ENCODE measurements at places on chromosomes 2 and 18.
A peak's percentile ranks its signal among the peaks of the same experiment; 100 is the strongest.

- no peak for DNase-seq
Observed at GRCh38 chr18:59026831-59027410, 112.8 kb upstream of the SEC11C start.

GRCh38 chr2:111042772-111043771 lies 77.6 kb upstream of the BCL2L11 start:
- peak; percentile 46 for DNase-seq

DNA sequence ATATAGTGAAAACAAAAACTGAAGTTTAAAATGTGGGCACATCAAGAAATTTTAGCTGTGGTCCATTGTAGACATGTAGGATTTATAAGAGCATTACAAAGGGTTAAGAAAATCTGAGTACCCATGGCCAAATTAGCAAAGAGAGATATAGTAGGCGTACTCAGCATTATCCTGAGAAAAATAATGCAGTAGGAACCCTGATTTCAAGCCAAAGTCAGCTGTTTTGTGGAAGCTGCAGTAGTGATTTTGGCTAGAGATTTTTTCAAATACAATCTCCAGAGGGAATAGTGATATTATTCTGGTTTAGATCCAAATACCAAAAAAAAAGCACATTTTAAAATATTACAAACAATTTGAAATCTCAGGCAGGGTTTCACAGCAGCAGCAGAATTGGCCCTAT lies 450.9 kb downstream of the FBXO15 start:
- no peak for DNase-seq

GRCh38 chr18:61764381-61764780 lies 128.4 kb downstream of the RNF152 start:
- no peak for DNase-seq

GRCh38 chr18:57837917-57838548 lies 34.9 kb upstream of the ATP8B1 start:
- peak; percentile 38 for DNase-seq

GRCh38 chr18:69216321-69216720 lies 184.4 kb upstream of the DOK6 start:
- no peak for DNase-seq

All from stimulated activated CD4-positive, alpha-beta T cell treated with anti-CD3 and anti-CD28 coated beads, Interleukin-4, amount 100 ng/mL, for 1 hour (primary cell).